ENCODE measurements at places on chromosomes 5 and 9.

GRCh38 chr5:168962306-168962705, 338.6 kb downstream of the SLIT3 start:
- DNase-seq = no peak

- DNase-seq = no peak
Observed at GRCh38 chr5:67693956-67694809, 497.6 kb upstream of the CD180 start.

GRCh38 chr5:73448463-73449136, at the start of gene FOXD1:
Gene FOXD1 (minus strand): TSS chr5:73448777. CDS start chr5:73448362, 415 bp downstream.
- no peak for DNase-seq

DNA sequence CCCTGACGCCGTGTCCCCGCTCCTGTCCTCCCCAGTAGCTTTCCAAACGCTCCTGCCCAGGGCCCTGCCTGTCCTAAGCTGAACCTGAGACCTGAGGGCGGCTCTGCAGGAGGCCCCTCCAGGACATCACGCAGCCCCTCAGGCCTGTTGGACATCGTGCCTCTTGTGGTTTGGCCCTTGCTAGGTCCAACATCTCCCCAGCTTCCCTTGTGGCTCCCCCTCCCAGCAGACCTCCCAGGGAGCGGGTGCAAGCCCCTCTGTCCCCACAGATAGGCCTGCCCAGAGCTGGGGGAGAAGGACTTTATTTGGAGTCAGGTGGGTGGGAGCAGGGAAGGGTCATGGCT, 4.1 kb downstream of the OBP2B start:
- DNase-seq = no peak

DNA sequence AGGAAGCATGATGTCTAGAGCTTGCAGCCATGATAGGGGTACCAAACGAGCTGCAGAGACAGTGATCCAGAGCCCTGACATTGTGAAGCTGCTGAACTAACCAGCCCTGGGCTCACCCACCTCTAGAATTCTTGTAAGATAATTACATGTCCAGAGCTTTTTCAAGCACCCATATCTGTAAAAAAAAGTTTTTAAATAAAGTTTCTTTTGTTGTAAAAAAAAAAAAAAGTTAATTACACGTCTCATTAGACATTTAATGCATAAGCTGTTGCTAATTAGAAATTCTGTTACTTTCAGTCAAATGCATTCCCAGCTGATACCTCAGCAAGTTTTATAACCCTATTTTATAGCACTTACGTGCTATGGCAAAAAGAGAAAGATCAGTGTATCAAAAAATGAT, 65.6 kb downstream of the C9orf85 start:
- no peak for DNase-seq

Measured in activated naive CD4-positive, alpha-beta T cell (primary cell).